Endothelial cell of umbilical vein (primary cell): ENCODE measurements at places on chromosomes 12 and 14. TPM values are rescaled to one million over a fixed set of nuclear protein-coding genes. Genes with fewer than 3 reads are reported as not detected.

DNA sequence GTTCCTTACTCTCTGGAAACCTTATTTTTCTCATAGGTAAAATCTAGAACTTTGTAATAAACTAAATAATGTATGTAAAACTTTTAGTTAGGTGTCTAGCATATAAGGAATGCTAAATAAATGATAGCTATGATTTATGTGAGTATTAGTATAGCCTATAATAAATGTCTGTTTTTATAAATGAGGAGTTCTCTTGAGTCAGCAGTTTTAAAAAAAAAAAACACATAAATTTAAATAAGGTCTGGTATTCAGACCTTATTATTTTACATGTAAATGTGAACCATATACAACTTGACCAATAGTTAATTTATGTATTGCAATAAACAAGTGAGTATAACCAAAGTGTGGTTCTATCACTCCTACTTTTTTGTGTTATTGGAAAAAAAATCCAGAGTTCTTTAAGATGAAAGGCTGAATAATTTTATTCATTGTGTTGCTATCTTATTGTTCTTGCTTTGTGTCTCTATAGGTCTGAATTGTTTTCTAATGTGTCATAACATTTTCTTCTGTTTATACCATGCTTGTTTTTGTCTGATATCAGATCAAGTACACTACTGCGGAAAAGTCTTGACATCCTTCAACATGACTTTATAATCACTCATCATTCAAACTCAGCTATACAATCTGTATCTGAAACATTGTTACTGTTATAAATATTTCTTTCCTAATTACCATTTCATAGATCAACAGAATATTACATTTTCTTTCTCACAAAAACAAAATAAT is 115.7 kb downstream of the RASSF9 start:
- DNase-seq, result peak; percentile 59

DNA sequence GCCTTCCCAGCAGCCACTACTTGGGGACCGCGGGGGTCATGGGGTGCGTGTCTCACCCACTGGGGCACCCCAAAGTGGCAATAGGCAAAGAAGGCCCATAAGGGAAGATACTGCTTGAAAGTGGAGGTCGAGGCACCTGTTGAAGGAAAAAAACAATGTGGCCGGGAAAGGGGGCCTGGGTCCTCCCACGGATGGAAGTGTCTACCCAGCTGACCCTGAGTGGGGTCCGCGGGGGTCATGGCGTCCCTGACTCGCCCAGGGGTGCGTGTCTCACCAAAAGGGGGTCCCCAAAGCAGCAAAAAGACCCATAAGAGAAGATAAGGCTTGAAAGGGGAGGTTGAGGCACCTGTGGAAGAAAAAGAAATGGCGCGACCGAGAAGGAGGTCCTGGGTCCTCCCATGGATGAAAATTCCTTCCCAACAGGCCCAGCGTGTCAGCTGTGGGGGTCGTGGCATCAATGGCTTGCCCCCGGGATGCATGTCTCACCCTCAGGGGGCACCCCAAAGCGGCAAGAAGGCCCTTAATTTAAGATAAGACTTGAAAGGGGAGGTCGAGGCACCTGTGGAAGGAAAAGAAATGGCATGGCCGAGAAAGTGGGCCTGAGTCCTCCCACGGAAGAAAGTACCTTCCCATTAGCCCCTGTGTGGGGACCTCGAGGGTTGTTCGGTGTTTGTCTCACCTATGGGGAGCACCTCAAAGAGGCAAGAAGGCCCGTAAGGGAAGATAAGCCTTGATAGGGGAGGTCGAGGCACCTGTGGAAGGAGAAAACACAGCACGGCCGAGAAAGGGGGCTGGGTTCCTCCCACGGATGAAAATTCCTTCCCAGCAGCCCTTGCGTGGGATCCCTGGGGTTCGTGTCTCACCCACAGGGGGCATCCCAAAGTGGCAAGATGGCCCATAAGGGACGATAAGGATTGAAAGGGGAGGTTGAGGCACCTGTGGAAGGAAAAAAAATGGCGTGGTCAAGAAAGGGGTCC is 266.0 kb downstream of the ALG10 start:
- no peak for DNase-seq

Gene HSP90AA1
- total RNA-seq, result 504 and 540 TPM in 2 replicates

Gene PLA2G1B
- total RNA-seq, result not detected in 2 replicates
